ENCODE measurements at places on chromosomes 3 and 15.

GRCh38 chr3:38588371-38588971, 61.0 kb downstream of the SCN5A start:
- no peak overlapping the region for H3K4me3 ChIP-seq
- H3K27ac ChIP-seq, result no peak overlapping the region
- H3K27me3 ChIP-seq, result peaks cover 4% of the 10 kb centered on the region
- H3K4me1 ChIP-seq, result no peaks in the 10 kb centered on the region
- H3K36me3 ChIP-seq, result no peaks in the 10 kb centered on the region

DNA sequence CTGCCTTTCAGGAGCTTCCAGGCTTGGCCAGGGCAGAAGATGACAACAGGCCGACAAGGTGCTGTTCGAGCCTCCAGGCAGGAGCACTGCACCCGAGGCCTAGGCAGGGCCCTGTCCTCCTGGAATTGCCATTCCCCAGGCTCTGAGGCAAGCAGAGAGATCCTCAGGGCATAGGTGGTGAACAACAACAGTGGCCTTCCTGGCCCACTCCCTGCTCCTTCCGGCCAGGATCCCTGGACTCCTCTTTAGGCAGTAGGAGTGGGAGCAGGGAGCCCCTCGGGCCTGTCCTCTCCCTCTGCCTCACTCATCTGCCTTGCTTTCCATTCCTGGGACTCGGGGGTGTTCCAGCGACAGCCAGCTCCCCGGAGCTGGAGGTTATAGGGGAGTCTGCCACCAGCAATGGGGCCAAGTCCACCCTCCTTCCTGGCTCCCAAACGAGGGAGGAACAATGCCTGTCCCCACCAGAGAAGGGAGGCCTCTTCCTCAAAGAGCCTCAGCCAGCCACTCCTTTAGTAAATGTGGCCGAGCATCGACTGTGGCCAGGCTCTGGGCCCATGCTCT, 135.0 kb downstream of the NUP210 start:
- no peak overlapping the region for H3K4me3 ChIP-seq
- no peak for DNase-seq
- peaks cover 20% of the 10 kb centered on the region for H3K4me1 ChIP-seq
- H3K27ac ChIP-seq, result no peak overlapping the region
- peaks cover 13% of the 10 kb centered on the region for H3K36me3 ChIP-seq
- no peaks in the 10 kb centered on the region for H3K27me3 ChIP-seq

DNA sequence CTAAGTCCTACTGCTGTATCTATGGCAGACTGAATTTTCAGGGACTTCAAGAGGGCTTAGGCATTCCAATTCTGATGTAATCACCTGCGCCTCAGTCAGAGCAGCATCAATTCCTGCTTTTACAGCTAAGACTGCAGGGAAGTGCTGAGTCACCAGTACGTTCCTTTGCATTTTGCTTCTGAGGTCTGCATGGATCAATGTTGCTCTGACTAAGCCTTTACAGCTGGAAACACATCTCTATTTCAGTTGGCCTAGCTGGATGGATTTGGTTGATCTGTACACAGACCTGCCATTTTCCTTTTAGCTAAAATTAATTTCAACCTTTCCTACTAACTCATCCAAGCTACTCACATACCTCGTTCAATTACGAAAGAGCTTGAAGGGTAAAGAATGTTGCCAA, 51.3 kb downstream of the ETV5 start:
- peaks cover 16% of the 10 kb centered on the region for H3K36me3 ChIP-seq
- H3K4me3 ChIP-seq, result no peak overlapping the region
- no peak overlapping the region for H3K27ac ChIP-seq
- H3K4me1 ChIP-seq, result peaks cover 2% of the 10 kb centered on the region

DNA sequence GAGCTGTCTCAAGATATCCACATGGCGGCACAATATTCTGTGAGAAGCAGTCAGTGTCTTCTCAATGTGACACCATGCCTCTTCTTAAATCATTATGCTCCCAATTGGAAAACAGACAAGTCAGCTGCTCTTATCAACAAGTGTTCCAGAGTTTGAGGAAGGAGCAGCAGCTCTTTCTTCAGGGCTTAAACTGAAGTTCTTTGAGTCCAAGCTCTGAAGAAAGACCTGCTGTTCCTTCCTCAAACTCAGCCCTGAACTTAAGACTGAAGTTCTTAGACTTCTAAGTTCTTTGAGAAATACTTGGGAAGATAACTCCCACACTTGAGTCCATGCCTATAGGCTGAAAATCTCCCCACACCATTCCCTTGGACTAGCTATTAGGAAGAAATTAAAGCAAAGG, 43.4 kb downstream of the NPTN start:
- H3K4me1 ChIP-seq, result peaks cover 46% of the 10 kb centered on the region
- no peak for DNase-seq
- no peak overlapping the region for H3K27ac ChIP-seq

DNA sequence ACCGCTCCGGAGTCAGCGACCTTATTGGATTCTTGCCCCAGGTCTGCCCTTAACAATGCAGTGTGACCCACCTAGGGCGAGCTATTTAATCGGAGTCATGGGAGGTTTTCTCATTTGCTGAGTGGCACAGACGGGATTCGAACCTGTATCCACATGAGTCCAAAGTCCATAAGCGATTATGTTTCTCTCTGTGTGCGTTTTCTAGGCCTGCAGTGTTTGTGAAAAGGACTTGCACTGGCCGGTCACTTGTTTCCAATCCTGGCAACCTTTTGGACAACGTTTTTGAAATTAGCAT, 691 bp upstream of the HDGFL3 start:
- H3K27ac ChIP-seq, result no peak overlapping the region
- H3K36me3 ChIP-seq, result peaks cover 5% of the 10 kb centered on the region
- peaks cover 22% of the 10 kb centered on the region for H3K4me1 ChIP-seq

- H3K36me3 ChIP-seq, result no peaks in the 10 kb centered on the region
- H3K27me3 ChIP-seq, result no peaks in the 10 kb centered on the region
- no peak overlapping the region for H3K4me3 ChIP-seq
- DNase-seq, result no peak
- H3K27ac ChIP-seq, result peak overlapping the region; percentile 34
These were observed 211.5 kb downstream of the CDIN1 start for GRCh38 chr15:36790891-36791290.

- peaks cover 6% of the 10 kb centered on the region for H3K27me3 ChIP-seq
- DNase-seq, result no peak
- H3K27ac ChIP-seq, result no peak overlapping the region
- H3K36me3 ChIP-seq, result peaks cover 5% of the 10 kb centered on the region
- H3K4me1 ChIP-seq, result peaks cover 9% of the 10 kb centered on the region
These were observed 173.6 kb upstream of the SMAD3 start for GRCh38 chr15:66891776-66892175.

DNA sequence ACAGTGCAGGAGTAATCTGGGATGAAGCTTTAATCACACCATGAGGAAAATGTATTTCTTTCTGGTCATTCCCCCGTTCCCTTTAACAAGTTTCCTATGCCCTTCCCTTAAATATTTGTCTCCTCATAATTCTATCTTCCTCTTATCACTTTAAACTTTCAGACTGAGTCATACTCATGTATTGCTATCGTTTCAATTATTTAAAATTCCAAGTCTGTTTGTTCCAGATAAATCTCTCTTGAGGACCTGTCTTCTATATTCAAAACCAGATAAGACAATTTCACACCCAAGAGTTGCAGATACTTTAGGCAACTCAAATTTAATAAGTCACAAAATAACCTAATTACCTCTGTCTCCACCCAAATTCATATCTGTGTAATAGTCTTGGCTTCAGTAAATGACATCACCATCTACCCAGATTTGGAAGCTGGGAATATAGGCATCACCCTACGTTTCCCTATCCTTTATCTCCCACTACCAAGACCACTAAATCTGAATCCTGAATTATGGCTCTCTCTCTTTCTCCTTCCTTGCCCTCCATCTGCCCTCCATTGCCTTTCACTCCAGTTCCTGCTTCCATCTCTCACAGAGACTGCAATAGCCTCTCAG, 220.1 kb downstream of the PYDC2 start:
- H3K4me1 ChIP-seq, result no peaks in the 10 kb centered on the region
- H3K4me3 ChIP-seq, result no peak overlapping the region
- H3K27ac ChIP-seq, result no peak overlapping the region

GRCh38 chr15:81146006-81146405, 11.9 kb downstream of the CFAP161 start:
- DNase-seq, result no peak
- peaks cover 21% of the 10 kb centered on the region for H3K36me3 ChIP-seq
- H3K4me3 ChIP-seq, result no peak overlapping the region
- H3K27ac ChIP-seq, result no peak overlapping the region
- H3K27me3 ChIP-seq, result peaks cover 4% of the 10 kb centered on the region

DNA sequence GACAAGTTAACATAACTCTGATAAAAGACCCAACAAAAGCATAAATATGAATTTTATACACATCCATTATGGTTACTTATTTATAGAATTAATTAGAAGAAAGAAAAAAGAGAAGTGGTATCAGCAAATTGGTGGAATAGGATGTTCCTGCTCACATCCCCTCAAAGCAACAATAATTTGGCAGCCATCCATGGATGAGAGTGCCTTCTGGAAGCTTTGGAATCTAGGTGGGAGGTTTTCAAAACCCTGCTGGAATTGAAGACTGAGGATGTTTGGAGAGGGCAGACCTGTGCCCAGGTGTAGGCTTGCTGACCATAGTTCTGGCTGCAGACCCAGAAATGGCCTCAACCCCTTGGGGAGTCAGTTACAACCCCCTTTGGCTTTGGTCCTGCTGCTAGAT, 91.2 kb downstream of the EDEM1 start:
- DNase-seq, result no peak
- H3K4me3 ChIP-seq, result no peak overlapping the region
- peaks cover 2% of the 10 kb centered on the region for H3K27me3 ChIP-seq

DNA sequence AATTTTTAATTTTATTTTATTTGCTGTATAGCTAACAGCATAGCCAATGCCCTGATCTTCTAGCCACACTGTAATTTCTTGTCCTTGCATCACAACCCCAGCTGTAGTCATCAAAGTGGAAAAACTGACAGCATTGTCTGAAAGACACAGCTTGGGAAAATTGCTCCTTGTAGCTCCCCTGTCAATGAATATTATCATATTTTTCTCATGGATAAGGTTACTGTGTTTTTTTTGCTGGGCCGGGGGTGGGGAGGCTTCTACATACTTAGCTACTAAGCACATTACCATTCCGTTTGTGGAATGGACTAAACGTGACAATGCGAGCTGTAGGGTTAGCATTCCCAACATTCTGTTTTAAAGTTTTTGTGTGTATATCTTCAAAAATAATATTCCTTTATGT, 381.3 kb downstream of the TIGIT start:
- no peaks in the 10 kb centered on the region for H3K4me1 ChIP-seq
- no peak overlapping the region for H3K27ac ChIP-seq
- no peak overlapping the region for H3K4me3 ChIP-seq
- H3K36me3 ChIP-seq, result no peaks in the 10 kb centered on the region
- no peak for DNase-seq

- peaks cover 4% of the 10 kb centered on the region for H3K4me1 ChIP-seq
- DNase-seq, result no peak
- H3K27me3 ChIP-seq, result no peaks in the 10 kb centered on the region
- H3K27ac ChIP-seq, result no peak overlapping the region
- H3K36me3 ChIP-seq, result no peaks in the 10 kb centered on the region
These were observed 77.0 kb downstream of the NTRK3 start for GRCh38 chr15:88179562-88179961.

DNA sequence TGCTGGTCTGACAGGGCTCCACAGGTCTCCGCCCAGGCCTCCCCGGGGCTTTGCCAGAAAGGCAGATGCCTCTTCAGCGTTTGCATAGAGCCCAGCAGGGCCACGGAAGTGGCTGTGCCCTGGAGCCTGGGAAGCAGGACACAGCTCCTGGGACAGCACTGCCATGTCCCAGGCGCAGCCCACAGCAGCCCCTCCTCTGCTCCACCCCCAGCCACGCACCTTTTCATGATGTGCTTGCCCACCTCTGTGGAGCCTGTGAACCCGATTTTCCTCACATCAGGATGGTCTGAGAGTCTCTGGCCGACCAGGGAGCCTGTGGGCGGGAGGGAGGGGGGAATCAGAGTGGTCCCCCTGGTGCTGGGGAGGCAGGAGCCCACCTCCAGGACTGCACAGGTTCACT, 33.9 kb upstream of the SLC41A3 start:
- H3K36me3 ChIP-seq, result no peaks in the 10 kb centered on the region
- H3K27ac ChIP-seq, result no peak overlapping the region
- H3K4me1 ChIP-seq, result no peaks in the 10 kb centered on the region
- peaks cover 6% of the 10 kb centered on the region for H3K27me3 ChIP-seq
- DNase-seq, result no peak

DNA sequence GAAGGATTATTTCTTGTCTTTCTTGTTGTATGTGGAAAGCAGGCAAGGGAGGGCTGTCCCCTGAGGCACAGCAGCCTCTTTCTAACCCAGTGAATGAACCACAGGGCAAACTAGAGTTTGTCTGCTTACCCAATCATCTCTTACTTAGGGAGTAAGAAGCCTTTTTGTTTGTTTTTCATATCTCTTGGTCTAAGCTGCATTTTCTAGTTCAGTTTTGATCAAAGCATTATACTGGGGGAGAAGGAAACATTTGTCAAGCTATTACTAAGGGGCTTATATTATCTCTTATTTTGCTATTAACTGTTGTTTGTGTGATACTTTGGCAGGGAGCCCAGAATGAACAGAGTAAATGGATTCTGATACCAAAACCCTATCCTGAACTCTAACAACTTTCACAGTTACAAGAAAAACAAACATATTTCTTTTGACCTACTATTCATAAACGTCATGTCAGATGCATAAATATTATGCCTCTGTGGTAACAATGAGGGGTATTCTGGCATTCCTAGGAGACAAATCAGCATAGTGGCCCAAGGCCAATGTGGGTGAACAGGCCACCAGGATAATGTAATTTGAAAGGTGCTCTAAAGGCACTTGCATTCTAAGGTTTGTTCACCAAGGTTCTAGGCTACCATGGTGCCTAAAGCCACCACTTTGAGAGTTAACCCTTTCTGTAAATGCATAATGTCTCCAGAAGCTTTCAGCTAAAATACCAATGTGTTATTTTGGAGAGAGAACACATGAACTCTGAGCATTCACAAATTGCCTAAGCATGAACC, 271.6 kb upstream of the ZPLD1 start:
- H3K27ac ChIP-seq, result no peak overlapping the region
- H3K4me3 ChIP-seq, result no peak overlapping the region
- H3K4me1 ChIP-seq, result no peaks in the 10 kb centered on the region
- no peaks in the 10 kb centered on the region for H3K27me3 ChIP-seq

DNA sequence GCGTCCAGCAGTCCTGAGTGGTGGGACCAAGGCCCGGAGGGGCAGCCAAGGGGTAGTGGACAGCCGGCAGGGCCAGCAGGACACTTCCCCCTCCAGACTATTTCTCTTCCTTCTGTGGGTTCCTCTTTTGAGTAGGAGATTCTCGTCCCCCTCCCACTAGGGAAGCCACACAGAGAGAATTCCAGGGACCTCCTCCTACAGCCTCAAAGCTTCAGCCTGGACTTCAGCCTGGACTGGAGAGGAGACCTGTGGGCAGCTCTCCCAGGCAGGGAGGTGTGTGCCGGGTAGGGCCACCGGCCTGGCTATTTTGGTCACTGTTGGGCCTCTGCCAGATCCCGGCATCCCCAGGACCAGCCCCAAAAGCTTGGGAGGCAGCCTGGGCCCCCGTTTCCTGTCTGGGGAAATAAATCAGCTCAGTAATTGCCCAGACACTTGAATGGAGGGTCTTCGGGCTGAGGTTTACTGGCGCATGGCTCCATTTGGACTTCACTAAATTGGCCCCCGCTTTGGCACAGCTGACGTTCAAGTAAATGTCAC, 1.3 kb downstream of the SLC6A6 start:
- H3K4me1 ChIP-seq, result peaks cover 25% of the 10 kb centered on the region
- H3K27me3 ChIP-seq, result peaks cover 17% of the 10 kb centered on the region
- no peak for DNase-seq
- no peak overlapping the region for H3K27ac ChIP-seq
- H3K36me3 ChIP-seq, result peaks cover 5% of the 10 kb centered on the region
